Stimulated activated CD4-positive, alpha-beta T cell treated with anti-CD3 and anti-CD28 coated beads, Interleukin-12 subunit alpha, Interleukin-12 subunit beta, amount 100 ng/mL, for 48 hours (primary cell): ENCODE measurements at places on chromosomes 16 and 17.

DNA sequence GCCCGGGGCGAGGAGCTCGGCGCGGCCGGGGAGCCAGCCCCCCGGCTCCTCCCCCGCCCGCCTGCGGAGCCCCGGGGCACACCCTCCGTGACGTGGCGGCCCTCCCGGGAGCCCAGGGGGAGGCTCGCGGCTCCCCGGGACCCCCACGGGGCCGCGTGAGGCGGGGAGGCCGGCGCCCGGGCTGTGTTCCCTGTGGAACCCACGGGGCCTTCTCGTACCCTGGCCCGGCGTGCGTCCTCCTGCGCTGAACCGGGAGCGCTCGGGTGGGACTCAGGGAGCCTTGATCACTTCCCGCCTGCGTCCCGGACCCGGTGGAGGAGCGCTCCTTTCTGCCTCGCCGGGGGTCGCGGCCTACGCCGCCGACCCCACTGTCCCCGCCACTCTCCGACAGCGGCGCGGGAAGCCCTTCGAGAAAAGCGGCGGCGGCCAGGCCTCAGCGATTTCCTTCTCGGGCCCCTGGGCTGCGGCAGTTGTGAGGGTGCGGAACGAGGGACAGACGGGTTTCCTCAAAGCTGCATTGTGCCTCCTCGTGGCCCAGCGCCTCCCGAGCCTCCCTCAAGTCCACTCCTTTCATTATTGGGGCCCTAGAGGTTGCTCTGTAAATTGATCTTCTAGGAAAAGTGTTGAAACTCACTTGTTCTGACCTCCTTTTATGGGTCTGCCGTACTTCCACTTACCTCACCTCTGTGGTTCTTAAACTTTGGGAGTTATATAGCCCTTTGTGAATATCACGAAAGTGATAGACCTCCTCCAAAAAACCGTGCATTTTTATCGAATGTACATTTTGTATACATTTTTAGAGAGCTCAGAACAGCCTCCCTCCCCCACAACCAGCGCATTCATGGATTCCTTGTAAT lies 597 bp downstream of the LIG3 start:
- DNase-seq, result peak; percentile 35

DNA sequence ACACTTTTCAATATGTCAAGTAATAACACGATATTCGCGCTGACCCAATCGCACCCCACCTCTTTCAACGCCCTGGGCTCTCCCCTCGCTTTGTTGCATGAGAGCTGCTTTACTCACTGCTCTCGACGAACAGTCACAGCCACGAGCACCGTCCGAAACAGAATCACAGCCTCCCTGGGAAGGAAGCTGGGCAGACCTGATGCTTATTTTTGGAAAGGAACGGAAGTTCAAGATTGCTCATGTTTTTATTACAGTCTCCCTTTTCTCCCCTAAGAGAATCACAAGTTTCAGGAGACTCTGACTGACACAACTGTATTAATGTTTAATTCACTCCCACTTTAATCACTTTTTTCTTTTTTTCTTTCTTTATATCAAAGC lies 67.8 kb downstream of the ANKRD11 start:
- peak; percentile 45 for DNase-seq

DNA sequence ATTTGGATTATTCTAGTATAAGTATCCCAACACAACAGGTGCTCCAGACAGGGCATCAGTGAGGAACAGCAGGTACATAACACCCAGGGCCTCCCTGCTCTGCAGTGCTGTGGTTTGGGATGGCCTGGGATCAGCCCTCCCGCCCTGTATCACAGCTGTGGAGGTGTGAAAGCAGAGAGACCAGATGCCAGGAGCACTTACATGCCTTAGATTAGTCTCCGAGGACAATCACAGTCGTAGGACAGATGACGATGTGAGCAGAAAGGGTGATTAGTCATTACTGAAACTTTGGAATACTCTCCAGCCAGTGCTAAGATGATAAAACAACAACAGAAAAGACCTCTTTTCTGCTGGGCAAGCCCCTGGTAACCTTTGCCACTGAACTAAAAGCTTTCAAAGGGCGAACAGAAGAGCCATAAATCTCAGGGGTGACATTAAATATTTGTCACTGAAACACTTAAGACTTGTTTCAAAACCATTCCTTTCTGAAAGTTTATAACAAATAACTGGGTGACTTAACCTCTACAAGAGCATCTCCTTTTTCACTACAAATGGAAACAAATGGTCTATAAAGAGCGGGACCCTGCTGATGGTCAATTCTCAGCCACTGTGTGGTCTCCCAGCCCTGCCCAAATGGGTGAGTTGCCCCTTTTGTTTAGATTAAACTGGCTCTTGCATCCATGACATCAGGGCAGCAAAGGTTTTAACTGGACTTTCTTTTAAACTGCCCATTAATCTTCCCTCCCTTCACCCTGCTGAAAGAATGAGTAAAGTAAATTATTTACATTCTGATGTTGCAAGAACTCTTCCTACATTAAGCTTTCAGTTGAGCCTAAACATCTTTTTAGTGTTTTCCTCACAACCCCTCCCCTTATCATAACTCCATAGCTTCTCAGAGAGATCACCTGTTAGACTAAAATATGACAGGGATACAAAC lies 183.1 kb upstream of the COX10 start:
- no peak for DNase-seq

GRCh38 chr17:80996422-80997305 lies 5.0 kb downstream of the CHMP6 start:
- no peak for DNase-seq

DNA sequence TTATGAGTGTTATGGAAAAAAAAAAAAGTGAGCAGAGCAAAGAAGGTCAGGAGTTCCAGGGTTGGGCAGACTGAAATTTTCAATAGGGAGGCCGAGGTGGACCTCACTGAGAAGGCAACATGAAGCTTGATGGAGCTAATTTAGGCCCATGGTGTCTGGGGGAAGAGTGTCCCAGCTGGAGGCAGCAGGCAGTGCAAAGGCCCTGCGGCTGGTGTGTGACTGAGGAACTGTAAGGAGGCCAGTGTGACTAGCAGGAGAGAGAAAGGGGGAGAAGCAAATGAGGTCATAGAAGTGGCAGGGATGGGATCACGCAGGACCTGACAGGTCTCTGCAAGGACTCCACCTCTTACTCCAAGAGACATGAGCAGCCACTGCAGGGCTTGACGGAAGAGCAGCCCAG lies 10.2 kb downstream of the ARHGEF15 start:
- DNase-seq, result no peak

DNA sequence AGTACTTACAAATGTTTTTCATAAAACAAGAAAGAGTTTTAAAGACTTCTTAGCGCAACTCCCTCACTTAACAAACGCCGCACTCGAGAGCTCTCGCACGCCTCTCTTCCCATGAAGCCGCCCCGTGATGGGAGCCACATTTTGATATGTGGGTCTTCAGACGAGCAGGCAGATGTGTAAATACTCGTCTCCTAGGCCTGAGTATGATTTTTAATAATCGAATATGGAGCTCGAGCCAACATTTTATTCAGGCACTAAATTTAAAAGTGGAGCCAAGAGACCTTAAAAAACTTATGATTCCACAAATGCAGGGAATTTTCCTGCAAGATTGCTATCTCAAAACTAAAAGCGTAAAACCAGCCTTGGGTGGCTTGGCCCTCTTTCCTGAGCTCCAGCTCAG lies 55.4 kb downstream of the IRX6 start:
- no peak for DNase-seq

- DNase-seq, result no peak
Observed at GRCh38 chr16:57873218-57873617, 70.9 kb upstream of the KIFC3 start.

GRCh38 chr16:57611181-57611580 lies 17.2 kb upstream of the ADGRG1 start:
- no peak for DNase-seq
